Left ventricle myocardium inferior (tissue), 1 donor: ENCODE measurements at places on chromosomes 5 and 9.

- no peak for DNase-seq
Measured at GRCh38 chr5:31289429-31289828, 95.9 kb downstream of the CDH6 start.

DNA sequence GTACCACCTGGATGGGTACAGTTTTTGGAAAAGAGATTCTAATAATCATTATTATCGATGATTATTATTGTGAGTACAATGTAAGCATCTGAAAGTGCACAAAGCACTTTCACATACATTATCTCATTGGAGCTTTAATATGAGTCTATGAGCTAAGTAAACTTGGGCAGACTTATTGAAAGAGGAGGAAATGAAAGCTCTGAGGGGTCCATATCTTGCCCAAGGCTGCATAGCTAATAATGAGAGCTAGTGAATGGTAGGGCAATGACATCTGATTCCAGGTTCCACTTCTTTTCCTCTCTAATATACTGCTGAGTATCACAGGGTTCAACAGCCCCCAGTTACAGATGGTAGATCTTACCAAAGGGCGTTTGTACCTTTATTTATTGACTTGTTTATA is 26.1 kb downstream of the TIMD4 start:
- no peak for DNase-seq

- DNase-seq, result no peak
Measured at GRCh38 chr5:172743112-172743959, 27.7 kb downstream of the DUSP1 start.

DNA sequence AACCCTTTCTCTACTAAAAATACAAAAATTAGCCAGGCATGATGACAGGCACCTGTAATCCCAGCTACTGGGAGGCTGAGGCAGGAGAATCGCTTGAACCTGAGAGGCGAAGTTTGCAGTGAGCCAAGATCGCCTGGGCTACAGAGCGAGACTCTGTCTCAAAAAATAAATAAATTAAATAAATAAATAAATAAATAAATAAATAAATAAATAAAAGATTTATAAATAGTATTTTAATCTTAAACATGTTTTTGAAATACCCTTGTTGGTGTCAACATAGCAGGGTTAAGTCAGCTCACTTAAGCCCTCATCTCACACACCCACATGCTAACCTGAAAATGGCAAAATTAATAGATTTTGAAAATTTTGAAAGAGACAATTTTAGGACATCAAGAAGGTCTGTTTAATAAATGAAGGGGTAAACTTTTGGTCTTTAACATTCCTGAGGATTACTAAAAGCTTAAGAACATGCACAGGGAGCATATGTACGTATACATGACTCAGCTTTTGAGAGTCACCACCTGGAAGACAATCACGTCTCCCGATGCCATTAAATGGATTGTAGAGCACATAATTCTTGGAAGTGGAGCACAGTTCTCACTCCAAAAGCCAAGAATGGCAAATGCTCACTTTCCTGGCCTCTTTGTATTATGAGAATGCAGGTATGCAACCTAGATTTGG is 202.5 kb downstream of the GDNF start:
- DNase-seq, result no peak

DNA sequence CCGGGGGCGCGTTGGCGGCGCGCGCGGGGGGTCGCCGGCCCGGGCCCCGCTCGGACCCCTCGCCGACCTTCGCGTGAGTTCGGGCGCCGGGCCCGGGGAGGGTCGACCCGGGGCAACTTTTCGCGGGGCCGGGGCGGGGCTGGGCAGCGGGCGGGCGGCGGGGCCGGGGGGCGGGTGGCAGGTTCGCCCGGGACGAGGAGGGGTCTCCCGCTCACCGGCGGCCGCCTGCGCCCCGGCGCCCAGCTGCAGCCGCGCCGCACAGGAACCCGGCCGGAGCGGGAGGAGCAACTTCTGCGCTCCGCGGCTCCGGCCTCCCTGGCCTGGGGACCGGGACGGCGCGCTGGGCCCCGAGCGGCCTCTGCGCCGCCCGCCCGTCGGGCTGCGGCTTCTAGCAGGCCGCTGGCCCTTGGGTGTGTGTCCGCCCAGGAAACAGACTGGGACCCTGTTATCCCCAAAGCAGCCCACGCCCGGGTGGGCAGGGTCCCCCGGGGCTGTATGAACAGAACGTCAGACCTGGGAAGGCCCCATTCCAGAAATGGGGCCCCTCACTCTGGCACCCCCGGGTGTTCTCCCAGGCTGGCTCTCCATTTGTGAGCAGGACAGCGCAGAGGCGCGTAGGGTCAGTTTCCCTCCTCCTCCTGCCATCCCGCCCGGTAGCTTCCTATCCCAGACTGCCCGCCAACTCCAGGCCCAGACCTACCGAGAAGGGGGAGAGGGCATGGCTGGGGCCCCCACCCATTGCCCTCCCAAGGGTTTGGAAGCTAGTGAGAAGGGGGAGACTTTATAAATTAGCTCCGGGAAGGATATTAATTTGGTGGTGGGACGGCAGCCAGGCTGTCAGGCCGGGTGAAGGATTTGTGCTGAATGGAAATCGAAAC is 708 bp downstream of the RXRA start:
- peak; percentile 45 for DNase-seq

DNA sequence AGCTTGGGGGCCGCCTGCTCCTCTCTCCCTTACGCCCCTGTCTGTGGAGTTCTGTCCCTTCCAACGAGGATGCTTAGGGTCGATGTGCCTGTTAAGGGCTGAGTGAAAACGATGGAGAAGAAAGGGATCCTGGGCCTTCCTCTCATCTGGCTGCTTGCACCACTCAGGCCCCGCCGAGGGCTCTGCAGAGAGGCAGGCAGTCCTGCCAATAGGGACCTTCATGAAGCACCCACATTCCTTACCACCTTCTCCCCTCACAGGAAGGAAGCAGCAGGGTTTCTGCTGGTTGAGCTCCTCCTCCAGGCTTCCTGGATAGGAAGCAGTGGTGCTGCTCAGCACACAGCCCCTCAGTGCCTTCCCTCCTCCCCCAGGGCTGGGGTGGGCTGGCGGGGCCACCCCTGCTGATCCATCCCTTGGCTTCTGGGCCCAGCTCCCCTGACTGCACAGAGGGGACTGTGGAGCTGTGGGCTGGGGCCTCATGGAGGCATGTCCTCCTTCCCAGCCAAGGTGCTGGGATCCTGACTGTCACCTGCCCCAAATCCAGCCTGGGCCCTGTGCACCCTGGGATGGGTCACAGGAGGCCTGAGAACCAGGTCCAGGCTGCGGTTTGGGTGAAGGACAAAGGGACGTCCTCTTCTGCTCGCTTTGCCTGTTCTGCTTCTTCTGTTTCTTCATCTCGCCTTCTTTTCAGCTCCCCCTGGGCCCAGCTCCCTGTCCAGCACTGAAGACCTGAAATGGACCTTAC is 50.5 kb downstream of the AHRR start:
- DNase-seq, result no peak

- DNase-seq, result peak; percentile 90
Measured at GRCh38 chr5:139648205-139649081, at the start of gene CXXC5. TSS of gene CXXC5 (plus strand) at chr5:139648349. CDS start at chr5:139680524, 32,175 bp downstream.

DNA sequence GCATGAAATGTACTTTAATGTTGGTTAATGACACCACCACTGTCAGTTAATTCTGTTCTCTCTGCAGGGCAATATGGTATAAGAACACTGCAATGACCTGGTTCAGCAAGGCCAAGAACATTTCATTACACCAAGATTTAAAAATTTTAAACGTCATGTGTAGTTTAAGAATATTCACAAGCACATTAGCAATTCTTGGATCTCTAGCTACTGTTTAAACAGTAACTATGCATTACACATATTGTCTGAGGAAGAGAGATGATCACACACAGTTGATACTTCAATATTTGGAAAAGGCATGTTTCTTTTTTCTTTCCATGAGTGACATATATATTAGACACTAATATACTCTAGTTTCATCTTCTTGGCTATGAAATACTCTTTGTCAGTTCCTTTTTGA is 143.0 kb downstream of the ADAMTS12 start:
- no peak for DNase-seq

DNA sequence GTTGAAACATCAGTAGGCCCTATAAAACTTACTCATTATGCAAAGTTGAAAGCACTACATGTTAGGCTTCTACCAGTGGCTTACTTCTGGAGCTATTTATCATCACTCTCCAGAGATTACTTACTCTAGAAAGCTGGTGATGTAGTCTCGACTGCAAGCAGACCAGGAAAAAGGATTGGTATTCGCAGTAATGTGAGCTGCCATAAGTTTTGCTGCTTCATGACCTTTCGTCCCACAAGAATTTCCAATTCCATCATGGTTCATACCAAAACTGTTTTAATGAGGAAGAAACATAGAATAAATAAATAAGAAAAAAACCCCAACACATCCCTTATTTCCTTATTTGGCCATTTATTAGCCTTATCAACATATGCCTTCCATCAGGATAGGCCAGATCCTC is 181.9 kb downstream of the ADAMTS6 start:
- no peak for DNase-seq

- no peak for DNase-seq
Measured at GRCh38 chr5:147407094-147407681, 102.7 kb downstream of the DPYSL3 start.

GRCh38 chr9:98442541-98442940 is 187.1 kb upstream of the TBC1D2 start:
- DNase-seq, result no peak

DNA sequence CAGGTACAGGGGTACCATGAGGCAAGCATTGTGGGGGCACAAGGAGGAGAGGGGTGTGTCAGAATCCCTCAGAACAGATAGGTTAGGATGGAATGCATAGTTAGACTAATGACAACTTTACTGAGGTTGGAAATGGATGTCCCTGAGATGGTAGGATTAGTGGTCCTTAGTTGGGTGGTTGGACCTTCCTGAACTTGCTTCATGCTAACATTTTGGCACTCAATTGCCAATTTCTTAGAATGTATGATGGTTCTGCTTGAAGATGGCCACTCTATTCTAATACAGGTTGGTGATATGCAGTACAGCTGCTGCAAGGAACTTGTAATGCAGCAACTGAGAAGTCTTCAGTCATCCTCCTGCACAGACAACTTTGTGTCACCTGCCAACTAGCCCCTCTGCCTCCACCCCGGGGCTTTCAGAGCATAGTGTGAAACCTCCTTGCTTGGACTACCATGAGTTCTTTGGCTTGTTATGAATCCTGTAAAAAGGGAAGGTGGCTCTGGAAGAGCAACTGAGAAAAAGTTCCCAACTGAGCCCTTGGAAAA is 5.4 kb downstream of the CCNI2 start:
- no peak for DNase-seq

GRCh38 chr5:170362102-170362501 is 27.1 kb downstream of the KCNMB1 start:
- peak; percentile 50 for DNase-seq

DNA sequence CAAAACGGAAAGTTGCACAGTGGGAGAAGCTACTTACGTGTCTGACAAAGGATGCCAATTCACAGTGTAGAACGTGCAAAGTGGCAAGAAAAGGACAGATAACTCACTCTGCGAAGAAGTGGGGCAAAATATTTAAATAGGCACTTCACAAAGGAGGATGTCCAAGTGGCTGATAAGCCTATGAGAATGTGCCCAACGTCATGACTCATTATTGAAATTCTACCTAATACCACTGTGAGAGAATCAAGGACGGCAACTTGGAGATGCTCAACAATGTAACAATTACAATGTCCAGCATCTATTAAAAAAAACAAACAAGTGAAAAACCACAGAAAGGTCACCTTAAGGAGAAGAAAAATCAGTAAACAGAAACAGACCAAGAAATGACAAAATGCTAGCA is 59.0 kb downstream of the NACC2 start:
- DNase-seq, result no peak

DNA sequence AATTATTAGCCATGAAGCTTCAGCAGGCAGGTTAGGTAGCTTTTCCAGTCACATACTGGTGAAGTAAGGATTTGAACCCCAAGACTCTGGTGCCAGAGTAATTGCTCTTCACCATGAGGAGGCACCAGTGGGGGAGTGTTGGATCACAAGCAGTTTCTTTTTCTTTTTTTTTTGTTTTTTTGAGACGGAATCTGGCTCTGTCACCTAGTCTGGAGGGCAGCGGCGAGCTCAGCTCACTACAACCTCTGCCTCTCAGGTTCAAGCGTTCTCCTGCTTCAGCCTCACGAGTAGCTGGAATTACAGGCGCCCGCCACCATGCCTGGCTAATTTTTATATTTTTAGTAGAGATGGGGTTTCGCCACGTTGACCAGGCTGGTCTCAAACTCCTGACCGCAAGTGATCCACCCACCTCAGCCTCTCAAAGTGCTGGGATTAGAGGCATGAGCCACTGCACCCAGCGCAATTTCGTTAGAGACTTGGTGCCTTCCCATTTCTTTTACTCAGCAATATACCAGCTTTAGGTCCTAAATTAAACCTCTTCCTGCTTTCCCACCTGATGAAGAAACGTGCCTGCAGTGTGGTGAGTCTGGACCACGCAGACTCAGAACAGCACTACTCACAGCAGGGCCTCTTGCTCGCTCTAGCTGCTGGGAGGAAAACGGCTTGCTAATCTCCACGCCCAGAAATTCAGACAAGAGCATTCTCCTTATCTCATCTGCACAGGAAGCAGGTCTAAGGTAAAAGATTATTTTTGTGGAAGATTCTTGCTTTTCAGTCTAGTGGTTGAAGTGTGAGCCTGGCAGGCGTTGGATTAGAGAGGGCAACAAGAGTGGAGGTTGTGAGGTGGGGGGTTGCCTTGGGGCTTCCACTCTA is at the start of gene S100Z:
Gene S100Z (plus strand): TSS at position 596 of the 873 bp plus-strand sequence. CDS start 25,346 bp downstream, outside the sequence.
- no peak for DNase-seq

DNA sequence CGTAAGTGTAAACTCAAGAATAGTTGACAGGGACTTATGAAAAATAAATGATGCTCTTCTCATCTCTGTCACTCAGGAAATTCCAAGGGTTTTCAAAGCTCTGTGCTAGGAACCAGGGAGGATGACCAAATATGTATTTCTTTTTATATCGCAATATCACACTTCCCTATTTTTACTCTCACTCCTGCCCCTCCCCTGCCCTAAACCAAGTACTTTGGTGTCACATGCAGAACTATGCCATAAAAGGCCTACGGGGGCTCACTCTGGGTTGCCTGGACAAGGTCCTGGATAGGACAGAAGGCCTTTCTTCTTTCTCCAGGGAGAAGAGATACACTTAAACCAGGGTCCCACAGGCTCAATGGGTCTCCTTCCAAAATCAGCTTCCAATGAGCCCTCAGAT is 8.3 kb upstream of the RETREG1 start:
- DNase-seq, result no peak

DNA sequence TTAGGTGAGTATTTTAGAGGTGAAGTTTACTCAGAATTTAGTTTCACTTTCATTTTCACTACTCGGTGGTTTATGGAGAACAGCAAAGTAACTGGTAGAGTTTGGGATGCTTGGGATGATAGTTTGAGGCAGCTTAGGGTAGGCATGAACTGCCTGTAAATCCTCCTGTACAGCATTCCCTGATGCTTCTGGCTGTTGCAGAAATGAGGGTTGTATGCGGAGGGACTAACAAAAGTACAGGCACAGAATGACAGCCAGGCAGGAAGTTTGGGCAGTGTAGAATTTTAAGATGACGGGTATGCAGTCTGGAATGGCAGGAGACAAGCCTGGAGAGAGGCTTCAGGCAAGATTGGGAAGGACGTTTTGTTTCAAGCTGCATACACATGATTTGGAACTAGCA is 48.0 kb upstream of the FAM120AOS start:
- DNase-seq, result no peak

- DNase-seq, result no peak
Measured at GRCh38 chr5:180289433-180289832, 2.5 kb downstream of the MAPK9 start.
